Right cardiac atrium (tissue), 5 donors: ENCODE measurements at places on chromosomes 1 and 21. TPM values are rescaled to one million over a fixed set of nuclear protein-coding genes. Genes with fewer than 3 reads are reported as not detected.
A peak's percentile ranks its signal among the peaks of the same experiment; 100 is the strongest.

GRCh38 chr1:154154534-154155191, at the start of gene NUP210L:
Gene NUP210L (minus strand): TSS chr1:154155073.
- peak; percentile 93 for DNase-seq

DNA sequence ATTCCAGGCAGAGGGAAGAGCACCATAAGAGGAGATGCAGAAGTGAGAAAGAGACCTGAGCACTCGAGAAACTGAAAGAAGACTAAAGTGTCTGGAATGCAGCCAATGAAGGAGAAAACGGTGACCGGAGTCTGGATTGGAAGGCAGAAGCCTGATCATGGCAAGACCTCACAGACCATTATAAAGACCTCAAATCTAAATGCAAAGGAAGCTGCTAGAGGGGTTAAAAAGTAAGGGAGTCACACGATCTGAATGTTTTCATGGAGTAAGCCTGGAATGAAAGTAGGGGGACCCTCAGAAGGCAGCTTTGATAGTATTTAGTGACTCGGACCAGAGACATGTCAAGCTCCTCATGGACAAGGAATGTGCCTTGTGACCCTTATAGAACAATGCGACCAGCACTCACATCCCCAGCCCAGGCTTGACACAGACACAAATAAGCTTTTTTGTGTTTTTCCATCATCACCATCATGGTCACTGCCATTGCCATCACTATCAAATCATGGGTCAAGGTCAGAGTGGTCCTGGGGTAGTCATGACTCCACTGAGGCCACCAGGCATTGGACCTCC, 183.6 kb downstream of the SEC16B start:
- no peak for DNase-seq

Gene PTAFR
- total RNA-seq: 2.0 TPM

Gene PCAT6
- total RNA-seq: 1.6 TPM

Gene ASCL5
- not detected for total RNA-seq

DNA sequence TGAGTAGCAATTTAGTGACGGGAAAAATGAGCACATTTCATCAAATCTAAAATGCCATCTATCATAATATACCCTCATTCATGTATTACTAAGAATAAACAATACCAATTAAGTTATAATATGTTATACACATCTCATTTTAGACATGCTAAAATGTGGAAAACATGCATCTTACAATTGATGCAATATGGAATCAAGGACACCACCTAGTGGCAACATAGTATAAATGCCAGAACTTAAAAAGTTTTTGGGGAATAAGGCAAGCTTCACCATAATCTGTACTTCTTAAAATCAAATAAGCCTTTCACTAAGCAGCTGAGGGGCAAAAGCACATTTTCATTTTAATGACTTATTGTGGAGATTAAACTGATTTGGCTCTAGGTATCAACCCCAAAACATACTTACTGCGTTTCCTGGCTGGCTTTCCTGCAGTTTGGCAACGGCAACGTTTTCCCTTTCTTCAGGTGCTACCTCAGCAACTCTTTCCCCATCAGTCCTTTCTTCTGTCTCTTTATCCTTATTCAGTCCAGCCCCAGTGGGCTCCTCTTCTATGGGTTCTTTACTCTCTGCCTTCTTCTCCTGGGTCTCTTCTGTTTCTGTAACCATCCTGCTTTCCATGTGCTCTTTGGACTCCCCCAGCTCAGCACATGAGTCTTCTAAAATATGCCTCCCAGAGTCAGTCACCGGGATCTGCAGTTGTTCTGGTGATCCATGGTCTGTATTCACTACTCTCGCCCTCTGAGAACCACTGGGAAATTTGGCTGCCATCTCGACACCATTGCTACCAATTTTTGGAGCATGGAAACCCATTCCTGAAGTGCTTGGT, 11.4 kb downstream of the SDE2 start:
- no peak for DNase-seq

DNA sequence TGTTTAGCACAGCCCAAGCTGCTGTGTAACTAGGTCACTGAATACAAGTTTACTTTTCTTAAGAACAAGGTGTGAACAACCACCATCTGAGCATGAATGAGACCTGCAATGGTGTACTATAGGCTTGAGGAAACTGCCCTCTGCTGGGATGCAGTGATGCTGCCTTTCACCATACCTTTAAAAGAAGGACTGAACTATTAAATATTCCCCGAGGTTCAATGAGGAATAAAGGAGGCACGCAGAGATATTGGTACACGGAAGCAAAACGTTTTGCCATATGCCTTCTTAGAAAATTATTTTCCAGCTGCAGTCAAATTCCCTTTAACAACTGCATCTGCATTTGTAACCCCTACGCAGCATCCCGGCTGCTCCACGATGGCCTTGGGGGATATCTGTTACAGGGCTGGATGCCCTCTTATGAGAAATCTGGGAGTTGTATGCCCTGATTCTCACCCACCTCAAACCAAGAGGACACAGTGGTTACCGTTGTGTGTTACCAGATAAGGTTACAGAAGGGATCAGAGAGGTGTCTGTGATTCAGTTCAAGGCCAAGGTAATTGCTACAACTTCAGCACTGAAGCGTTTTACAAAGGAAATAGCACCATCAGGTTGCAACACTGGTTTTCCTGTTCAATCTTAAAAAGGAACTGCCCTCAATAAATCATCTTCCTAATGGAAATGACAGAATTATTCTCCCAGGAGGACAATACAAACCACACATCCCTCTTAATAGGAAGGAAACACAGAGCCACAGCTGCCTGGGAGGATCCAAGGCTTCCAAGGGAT, 470.5 kb downstream of the LTN1 start:
- DNase-seq: peak; percentile 8

Gene NBPF1
- 15.6 TPM for total RNA-seq
